ENCODE measurements at places on chromosomes 3 and 15.

GRCh38 chr15:73341886-73342600 lies 26.7 kb downstream of the HCN4 start:
- no peak for DNase-seq

- no peak for DNase-seq
Observed at GRCh38 chr3:194421-194820, 2.1 kb upstream of the CHL1 start.

GRCh38 chr3:142272200-142272891 lies 47.0 kb upstream of the GK5 start:
- no peak for DNase-seq

GRCh38 chr15:23384371-23384770 lies 29.8 kb downstream of the GOLGA8S start:
- no peak for DNase-seq

DNA sequence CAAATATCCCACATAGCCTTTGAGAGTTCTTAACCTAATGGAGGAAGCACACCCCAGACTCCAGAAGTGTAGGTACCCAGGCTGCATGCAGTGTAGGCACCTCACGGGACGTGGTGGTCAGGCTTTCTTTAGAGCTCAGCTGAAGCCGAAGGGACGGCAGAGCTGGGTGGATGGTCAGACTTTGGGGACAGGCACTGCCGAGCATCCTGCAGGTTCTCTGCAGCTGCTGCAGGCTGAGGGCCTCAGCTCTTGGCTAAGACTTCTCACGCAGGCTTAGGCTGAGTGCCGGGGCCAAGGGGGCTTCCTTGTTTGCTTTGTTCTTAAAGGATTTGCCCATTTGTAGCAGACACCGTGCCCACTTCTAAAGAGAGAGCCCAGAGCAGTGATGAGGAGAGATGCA lies 177.0 kb downstream of the RAB11A start:
- DNase-seq = no peak

- DNase-seq = no peak
Observed at GRCh38 chr3:174362556-174362955, 496.6 kb upstream of the NAALADL2 start.

GRCh38 chr3:30630238-30631030 lies 24.0 kb downstream of the TGFBR2 start:
- DNase-seq = no peak
